ENCODE measurements at places on chromosomes 2 and 18. TPM values are rescaled to one million over a fixed set of nuclear protein-coding genes. Genes with fewer than 3 reads are reported as not detected.

The ASIC4 gene
- total RNA-seq: 0.16 TPM

The PTPRN gene
- 7.2 TPM for total RNA-seq

The KDSR gene
- total RNA-seq: 24.0 TPM

The SLC8A1 gene
- total RNA-seq: 82.7 TPM

The C2orf69 gene
- 8.7 TPM for total RNA-seq

The ELP2 gene
- 167 TPM for total RNA-seq

The C2orf66 gene
- under 0.01 TPM for total RNA-seq

The TXNDC2 gene
- 0.16 TPM for total RNA-seq

The ZCCHC2 gene
- total RNA-seq: 4.7 TPM

The UPP2 gene
- not detected for total RNA-seq

The STEAP3 gene
- total RNA-seq: 15.4 TPM

The GPR55 gene
- not detected for total RNA-seq

The ST8SIA3 gene
- not detected for total RNA-seq

The ASPRV1 gene
- 0.43 TPM for total RNA-seq

The DRC1 gene
- total RNA-seq: under 0.01 TPM

The HRH4 gene
- under 0.01 TPM for total RNA-seq

The SERPINB5 gene
- total RNA-seq: 0.34 TPM

The FAM124B gene
- total RNA-seq: under 0.01 TPM

The UGT1A3 gene
- not detected for total RNA-seq

The TUBA3D gene
- not detected for total RNA-seq

The SLC11A1 gene
- 0.26 TPM for total RNA-seq

The LAMA1 gene
- 1.5 TPM for total RNA-seq

The RBBP8 gene
- total RNA-seq: 7.9 TPM

The NGEF gene
- total RNA-seq: 11.2 TPM

The CHRNG gene
- not detected for total RNA-seq

The ARHGAP15 gene
- total RNA-seq: not detected

The ABCA12 gene
- total RNA-seq: 0.09 TPM

The RTKN gene
- 18.1 TPM for total RNA-seq

The SDC1 gene
- 8.0 TPM for total RNA-seq

The PAX3 gene
- not detected for total RNA-seq

The DSG2 gene
- total RNA-seq: 2.2 TPM

The ADRA2B gene
- total RNA-seq: not detected

The OR6B2 gene
- not detected for total RNA-seq

The CYB5A gene
- 85.2 TPM for total RNA-seq

The SERPINB10 gene
- not detected for total RNA-seq

The LYPD1 gene
- 0.26 TPM for total RNA-seq

The ERMN gene
- not detected for total RNA-seq

The SLC16A14 gene
- 6.1 TPM for total RNA-seq

The CABYR gene
- 4.7 TPM for total RNA-seq

The TMEM247 gene
- not detected for total RNA-seq

The CCDC178 gene
- total RNA-seq: 0.94 TPM

The FBXO36 gene
- total RNA-seq: 3.2 TPM

The B3GNT7 gene
- total RNA-seq: 0.09 TPM

The STPG4 gene
- 0.16 TPM for total RNA-seq

The ZNF804A gene
- 4.7 TPM for total RNA-seq

The BOK gene
- total RNA-seq: 9.3 TPM

The IGFBP5 gene
- 213 TPM for total RNA-seq

The PTGR3 gene
- 6.5 TPM for total RNA-seq

The AFG3L2 gene
- total RNA-seq: 32.7 TPM

The GAL3ST2 gene
- total RNA-seq: 0.09 TPM

All from bronchial smooth muscle cell (primary cell).